Activated CD8-positive, alpha-beta memory T cell treated with anti-CD3 and anti-CD28 coated beads, Interleukin-2, amount 10 ng/mL, durations not matched to agents 7 days and 5 days (primary cell): ENCODE measurements at places on chromosomes 16 and 17. TPM values are rescaled to one million over a fixed set of nuclear protein-coding genes. Genes with fewer than 3 reads are reported as not detected.

The ZNRF1 gene
- total RNA-seq: 22.5 TPM

The RNF222 gene
- total RNA-seq: 0.20 TPM

The AGRP gene
- total RNA-seq: not detected

The TMEM92 gene
- 0.09 TPM for total RNA-seq

GRCh38 chr16:30053376-30054015 is 12.1 kb upstream of the ALDOA start:
- DNase-seq: no peak

DNA sequence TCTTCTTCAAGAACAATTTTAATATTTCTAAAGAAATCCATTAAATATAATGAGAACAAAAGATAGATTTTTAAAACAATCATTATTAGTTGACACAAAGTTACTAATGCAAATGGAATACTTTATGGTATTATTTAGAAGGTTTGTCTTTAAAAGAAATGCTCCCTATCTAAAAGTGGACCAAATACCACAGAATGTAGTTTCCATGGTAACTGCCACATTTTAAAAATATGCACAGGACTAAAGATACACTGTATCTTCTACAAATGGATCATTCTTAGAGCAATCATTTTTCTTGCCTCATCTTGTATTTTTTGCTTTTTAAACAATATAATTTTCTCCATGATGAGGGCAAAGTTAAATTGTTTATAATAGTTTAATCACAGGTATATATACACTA is 296.0 kb downstream of the CEP112 start:
- no peak for DNase-seq

- DNase-seq: no peak
These were observed 47.9 kb downstream of the COPRS start for GRCh38 chr17:31811101-31811500.

GRCh38 chr17:44385287-44386181 is 3.9 kb downstream of the ITGA2B start:
- DNase-seq: peak; percentile 86

- no peak for DNase-seq
These were observed 14.8 kb downstream of the ALOXE3 start for GRCh38 chr17:8103549-8103948.

DNA sequence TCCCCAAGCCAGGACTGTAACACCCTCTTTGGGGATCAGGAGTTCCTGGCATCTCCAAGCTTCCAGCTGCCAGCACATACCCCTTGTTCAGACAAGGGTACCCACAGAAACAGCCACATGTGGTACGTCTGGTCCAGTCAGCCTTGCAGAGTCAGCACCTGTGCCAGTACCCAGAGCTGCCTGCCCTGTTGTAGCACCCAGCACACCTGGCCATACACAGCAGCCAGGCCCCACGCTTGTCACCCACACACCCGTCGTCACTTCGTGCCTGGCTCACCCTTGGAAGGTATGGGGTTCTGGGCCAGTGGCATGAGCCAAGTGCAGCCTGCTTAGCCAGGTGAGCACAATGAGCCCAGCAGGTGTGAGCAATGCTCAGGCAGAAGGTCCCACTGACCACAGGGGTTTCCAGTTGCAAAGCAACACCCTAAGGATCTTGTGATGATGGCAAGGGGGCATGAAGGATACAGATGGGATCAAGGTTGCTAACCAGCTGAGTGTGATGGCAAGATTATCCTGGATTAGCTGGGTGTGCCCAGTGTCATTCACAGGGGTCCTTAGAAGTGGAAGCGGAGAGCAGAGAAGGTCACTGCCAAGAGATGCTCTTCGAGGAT is 202.3 kb downstream of the CPPED1 start:
- DNase-seq: no peak

- DNase-seq: no peak
These were observed 15.4 kb downstream of the PHF12 start for GRCh38 chr17:28935744-28936460.

DNA sequence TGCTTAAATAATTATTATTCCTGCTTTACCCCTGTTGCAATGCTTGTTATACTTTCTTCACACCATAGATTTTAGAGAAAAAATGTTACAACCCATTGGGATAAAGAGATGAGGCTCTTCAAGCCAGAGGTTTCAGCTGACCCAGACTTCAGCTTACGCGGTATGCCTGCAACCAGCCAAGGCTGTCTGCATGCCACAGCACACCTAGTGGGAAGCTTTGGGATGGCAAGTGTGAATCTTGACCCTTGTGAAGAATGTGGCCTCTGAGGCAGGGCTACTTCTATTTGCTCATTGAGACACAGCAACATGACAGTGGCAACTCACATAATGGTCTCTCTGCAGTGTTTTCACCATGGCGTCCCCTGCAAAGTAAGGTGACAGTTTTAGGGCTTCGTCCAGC is 193.9 kb upstream of the PIRT start:
- no peak for DNase-seq

DNA sequence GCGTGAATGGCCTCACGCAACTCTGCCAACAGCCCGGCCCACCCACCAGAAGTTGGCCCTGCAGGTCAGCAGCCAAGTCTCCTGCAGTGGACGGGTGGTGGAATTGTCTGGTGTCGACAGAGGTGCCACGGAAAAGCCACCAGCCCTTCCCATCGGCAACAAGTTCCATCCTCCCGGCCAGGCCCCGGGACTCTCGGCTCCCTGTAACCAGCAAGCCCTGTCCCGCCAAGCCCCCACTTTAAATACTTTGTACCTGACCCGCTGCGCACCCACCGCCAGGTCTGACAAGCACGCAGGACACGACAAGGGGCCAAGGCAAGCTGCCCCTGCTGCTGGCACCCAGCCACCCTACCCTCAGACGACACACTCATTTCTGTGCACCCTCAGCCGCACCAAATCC is 100.8 kb downstream of the RBFOX3 start:
- no peak for DNase-seq

DNA sequence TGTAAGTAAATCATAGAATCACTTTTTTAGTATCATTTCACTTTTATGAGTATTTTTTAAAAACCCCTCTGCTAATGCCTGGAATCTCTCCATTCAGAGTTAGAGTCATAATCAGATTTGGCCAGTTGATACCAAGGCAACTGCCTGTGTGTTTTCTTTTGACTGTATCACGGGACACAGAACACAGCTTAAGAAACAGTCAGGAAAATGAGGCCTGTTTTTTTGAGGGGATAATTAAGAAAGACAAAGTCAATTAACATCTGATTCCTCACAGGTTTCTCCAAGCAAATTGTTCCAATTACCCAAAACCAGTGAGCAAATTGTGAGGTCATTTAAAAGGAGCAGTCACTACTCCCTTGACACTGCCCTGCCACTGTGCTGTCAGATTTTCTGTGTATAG is 944.5 kb upstream of the SOX9 start:
- no peak for DNase-seq

DNA sequence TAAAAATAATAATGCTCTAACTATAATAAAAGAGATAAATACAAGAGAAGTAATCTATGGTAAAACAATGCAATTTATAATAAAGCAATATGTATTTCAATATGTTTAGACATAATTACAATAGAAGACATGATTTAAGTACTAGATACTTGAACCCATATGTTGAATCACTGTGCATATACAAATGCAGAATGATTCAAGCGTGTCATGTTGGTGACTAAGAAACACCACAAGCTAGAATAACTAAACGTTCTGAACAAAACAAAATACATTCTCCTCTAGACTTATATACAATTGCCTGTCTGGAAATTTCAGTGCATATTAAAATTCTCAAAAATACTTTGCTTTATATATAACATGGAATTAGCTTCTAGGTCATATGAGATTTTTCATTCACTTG is 11.2 kb downstream of the TADA2A start:
- DNase-seq: no peak

DNA sequence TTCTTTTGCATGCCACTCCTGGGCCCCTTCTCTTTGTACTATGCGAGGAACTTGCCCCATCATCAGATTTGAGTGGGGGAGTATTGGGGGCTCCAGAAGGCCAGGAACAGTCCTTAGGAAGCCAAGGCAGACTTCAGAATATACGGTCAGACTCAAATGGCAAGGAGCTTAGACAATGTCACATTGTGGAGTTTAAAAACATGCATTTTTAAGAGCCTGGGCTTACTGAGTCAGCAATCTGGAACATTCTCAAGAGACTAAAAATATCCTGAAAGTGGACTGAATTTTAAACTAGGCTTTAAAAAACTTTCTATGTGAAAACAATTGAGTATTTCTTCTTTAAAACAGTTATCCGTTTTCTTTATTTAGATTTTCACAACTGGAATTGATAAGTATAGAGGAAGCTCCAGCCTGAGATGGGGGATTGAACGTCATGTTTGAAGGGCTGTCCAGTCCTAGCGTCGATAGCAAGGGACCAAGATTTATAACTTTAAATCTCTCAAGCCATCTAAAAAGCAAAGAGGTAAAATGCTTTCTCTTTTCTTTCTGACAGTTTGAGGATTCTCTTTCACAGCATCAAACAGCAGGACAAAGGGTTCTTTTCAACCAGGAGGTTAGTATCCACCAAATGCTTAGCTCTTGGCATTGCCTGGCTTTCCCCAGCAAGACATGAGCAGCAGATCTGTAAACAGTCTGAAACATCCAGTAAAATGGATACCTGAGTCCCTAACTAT is 45.8 kb upstream of the CDRT4 start:
- no peak for DNase-seq

DNA sequence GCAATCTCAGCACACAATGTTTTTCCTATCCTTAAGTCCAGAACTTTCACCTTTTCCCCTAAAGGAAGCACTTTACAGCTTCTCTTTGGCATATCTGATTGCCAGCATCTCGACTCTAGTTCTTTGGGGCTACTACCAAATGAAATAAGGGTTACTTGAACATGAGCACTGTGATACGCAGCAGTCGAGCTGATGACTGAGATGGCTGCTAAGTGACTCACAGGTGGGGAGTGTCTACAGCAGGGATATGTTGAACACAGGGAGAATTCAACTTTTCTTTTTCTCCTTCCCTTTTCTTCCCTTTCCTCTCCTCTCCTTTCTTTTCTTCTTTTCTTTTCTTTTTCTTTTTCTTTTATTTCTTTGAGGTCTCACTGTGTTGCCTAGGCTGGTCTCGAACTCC is 334.8 kb downstream of the MAF start:
- DNase-seq: no peak

DNA sequence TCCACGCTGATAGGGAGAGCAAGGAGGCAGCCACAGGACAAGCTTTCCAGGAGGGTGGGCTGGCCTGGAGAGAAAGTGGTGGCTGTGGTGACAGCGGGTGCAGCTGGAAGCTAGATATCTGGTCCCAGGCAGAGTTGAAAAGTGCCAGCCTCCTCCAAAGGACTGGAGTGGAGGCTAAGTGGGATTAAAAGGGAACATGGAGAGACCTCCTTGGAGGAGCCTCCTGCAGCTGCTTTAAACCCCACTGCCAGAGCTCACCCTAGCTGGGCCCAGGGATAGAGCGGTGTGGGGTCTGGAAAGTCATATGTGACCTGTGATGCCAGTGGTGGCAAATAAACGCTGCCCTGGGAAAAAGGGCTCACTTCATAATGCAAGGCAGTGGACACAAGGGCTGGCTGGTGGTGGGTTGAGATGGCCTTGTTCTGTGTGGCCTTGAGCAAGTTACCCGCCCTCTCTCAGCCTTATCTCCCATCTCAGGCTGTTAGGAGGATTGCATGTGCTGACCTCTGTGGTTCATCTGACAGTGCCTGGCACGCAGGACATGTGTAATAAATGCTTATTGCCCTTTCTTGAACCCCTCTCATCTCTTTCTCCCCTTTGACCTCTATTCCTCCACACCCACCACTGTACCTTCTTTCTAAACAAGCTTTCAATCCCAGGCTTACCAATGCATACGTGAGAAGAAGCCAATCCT is 61.0 kb upstream of the LGALS9 start:
- DNase-seq: no peak

- DNase-seq: no peak
These were observed 3.1 kb downstream of the ERI2 start for GRCh38 chr16:20803192-20803560.

- no peak for DNase-seq
These were observed 12.4 kb downstream of the BCAR1 start for GRCh38 chr16:75238853-75239541.

DNA sequence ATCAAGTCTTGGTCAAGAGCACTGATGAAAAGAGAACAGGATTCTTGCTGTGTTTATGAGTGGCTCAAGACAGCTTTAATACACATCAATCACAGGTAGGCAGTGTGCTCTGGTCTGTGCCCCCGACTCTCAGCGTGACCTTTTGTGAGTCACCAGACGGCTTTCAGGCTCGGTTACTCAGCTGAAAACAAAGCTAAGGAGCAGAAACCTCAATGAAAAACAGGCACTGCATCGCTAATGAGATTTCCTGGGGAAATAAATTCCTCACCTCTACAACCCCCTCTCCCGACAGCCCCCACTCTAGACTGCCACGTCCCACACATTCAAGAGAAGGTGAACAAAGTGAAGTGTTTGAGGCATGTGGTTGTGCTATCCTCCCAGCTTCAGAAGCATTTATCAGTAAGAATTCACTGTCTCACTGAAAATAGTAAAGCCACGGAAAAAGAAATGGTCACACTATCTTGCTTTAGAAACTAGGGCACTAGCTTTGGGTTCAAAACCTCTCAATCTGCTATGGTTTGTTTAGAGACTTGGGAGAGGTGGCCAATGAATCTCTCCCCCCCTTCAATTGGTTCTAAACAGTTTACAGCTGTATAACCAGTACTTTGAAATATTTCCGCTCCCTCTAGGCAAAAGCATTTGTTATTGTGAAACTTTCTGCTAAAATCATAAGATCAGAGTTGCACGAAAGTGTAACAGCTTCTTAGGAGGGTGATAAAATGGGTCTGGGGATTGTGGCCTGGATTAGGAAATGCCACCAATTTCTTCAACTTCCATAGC is 199.5 kb upstream of the PMFBP1 start:
- DNase-seq: no peak

DNA sequence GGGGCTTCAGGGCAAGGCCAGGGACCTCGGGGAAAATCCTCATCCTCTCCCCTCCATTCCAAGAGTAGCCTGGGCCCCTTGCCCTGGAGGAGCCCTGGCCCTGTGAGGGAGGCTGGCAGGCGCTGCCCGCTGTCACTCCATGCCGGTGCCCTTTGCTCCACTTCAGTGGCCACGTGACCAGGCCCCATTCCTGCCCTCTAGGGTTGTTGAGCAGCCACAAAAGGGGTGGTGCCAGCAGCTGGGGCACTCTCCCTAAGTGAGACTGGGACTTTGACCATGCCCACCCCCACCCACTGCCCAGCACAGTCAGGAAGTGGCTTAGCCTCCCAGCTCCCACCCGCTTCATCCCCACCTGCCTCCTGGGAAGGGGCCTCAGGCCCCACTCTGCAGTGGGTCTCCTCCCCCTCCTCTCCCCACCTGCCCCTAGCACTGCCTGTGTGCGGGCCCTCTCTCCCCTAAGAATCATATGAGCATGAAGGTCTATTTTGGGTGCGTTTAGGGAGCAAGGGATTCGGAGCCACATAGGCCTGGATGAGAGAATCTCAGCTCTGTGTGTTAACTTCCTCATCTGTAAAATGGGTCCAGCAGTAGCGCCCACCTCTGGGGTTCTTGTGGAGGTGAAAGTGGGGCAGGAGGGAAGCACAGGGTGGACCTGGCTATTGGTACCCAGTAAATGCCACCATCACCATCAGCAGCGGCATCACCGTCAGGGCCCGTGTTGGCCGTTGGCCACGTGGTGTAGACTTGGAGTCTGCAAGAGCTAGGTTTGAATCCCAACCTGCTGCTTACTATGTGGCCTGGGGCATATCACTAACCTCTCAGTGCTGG is 7.2 kb downstream of the PDK2 start:
- no peak for DNase-seq

- no peak for DNase-seq
These were observed 27.8 kb upstream of the MEAK7 start for GRCh38 chr16:84532291-84532724.
